PC-9 (cell line): ENCODE measurements at places on chromosomes 1 and 21.

- DNase-seq = no peak
Observed at GRCh38 chr21:45998871-45999580, 17.5 kb downstream of the COL6A1 start.

- no peak for DNase-seq
Observed at GRCh38 chr1:53070621-53071020, 8.6 kb downstream of the PODN start.

GRCh38 chr1:239958063-239958462, 133.6 kb upstream of the FMN2 start:
- DNase-seq = no peak

DNA sequence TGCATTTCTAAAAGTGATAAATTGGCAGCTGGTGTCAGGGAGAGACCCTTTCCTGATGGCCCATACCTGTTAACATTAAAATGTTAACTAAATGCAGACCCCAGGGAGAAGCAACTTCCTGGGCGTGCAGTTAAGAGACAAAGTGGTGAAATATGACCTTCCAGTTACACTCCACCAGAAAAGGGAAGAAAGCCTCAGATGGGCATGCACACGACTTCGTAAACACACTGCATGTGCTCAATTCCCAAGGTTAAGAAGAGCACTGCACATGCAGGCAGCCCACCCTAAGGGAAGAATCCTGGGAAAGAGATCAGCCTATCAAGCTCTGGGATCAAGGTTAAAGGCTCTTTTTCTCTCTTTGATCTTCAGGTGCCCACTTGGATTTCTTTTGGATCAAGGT, 9.7 kb upstream of the GBP6 start:
- DNase-seq = no peak

GRCh38 chr1:41338820-41339219, 22.4 kb upstream of the FOXO6 start:
- DNase-seq = no peak
